ENCODE measurements at places on chromosomes 6 and 20. TPM values are rescaled to one million over a fixed set of nuclear protein-coding genes. Genes with fewer than 3 reads are reported as not detected.

- no peak for DNase-seq
Observed at GRCh38 chr6:116364321-116364720, 6.4 kb upstream of the DSE start.

DNA sequence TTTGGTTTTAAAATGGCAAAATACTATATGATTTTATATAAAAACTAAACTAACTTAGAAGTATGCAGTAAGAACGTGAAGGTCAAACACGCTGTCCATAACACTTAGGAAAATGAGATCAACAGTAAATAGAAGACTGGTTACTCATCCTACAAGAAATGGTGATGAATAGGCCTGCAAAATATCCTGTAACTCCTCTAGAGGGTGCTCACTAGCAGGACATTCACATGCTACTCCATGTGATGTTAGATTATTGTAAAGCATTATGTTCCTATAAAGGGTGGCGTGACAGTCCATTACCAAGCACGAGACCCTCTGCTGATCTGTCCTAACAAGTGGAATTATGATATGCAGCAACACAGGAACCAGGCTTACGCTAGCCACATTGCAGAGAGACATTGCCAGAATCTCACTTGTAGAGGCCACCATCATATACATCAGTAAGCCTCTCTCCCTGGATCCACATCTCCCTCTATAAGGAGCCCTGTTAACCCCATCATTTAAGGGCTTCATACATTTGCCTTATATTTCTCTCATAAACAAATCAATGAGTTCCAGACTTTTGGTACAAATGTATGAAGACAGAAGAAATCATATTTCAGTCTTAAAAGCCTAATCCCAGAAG, 18.0 kb upstream of the DEFB129 start:
- DNase-seq, result no peak

GRCh38 chr6:72820153-72820552, 198.3 kb downstream of the KCNQ5 start:
- DNase-seq, result no peak

DNA sequence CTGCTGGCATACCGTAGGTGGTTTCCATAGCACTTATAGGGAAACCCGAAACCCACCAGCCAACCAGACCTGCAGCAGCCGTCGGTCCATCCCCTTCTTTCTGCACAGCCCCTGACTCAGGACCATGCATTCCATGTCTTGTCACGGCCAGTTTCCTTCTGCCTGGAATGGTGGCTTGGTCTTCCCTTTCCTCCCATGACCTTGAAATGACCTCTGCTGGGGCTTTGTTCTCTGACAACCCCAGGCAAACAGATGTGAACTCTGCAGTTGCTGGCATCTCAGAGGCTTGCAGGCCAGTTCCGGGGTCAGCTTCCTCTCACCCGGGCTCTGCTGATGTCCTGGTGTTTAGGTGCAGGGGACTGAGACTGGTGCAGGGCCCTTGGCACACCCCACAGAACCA, 250.8 kb downstream of the SMOC2 start:
- DNase-seq, result no peak

DNA sequence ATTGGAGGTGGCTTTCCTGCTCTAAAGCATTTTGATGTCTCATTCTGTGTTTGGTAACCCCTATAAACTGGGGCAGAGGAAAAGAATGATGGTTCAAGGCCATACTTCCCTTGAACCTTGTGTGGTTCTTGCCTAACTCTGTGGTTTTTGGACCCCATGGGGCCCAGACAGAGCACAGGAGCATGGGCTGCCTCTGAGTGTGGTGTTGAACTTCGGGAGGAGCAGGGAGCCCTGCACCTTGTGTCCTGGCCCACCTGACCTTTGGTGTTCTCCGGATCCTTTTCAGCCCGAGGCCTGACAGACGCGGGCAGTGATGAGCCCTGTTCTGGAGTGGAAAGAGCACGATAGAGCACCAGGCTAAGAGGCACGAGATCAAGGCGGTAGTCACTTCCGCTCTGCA, 18.8 kb downstream of the TMEM74B start:
- no peak for DNase-seq

DNA sequence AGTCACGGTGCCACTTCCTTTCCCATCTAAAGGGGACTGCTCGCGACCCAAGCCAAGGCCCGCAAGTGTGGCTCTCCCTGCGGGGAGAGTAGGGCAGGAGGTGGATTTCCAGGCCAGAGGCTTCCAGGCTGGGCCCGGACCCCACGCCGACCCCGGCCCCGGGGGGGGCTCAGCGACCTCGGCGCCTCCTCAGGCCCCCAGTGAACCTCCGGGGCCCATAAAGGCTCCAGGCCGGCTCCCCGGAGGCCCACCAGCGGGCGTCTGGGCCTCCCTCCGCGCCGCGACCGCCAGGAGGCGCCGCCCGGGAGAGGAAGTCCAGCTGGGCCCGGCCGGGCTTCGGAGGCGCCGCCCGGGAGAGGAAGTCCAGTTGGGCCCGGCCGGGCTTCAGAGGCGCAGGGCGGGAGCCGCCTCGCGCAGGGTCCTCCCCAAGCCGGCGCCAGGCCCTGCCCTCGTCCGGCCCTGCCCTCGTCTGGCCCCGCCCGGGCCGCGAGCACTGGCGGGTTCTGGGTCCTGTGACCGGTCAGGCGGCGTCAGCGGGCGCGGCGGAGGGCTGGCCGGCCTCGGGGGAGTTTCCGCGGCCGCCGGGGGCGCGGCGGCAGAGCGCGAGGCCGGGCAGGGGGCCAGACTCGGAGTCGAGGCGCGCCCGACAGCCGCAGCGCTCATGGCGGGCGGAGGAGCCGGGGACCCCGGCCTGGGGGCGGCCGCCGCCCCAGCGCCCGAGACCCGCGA, at the start of gene RAB32:
Gene RAB32, plus strand, starts transcription at position 623 of the 729 bp plus-strand sequence. Its CDS starts 39 bp downstream, at position 662.
- DNase-seq, result peak; percentile 68

KCNQ5 gene
- total RNA-seq, result 1.5 TPM

DNA sequence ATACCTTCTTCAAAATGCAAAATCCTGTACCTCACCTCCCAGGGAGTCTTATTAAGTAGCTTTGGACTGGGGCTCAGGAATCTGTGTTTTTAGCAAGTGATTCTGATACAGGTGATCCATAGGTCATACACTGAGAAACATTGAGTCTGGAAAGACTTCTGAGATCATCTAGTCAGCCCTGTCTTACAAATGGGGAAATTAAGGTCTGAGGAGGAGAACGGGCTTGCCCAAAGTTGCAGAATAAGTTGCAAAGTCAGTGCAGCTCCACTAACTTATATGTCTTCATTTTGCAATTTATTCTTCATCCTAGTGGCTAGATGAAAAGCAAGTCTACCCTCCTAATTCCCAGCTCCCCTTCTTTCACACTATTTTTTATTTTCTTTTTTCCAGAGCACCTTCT, 28.9 kb downstream of the KCNS1 start:
- DNase-seq, result no peak

GRCh38 chr20:24863356-24863755, 85.7 kb upstream of the CST7 start:
- no peak for DNase-seq

DNA sequence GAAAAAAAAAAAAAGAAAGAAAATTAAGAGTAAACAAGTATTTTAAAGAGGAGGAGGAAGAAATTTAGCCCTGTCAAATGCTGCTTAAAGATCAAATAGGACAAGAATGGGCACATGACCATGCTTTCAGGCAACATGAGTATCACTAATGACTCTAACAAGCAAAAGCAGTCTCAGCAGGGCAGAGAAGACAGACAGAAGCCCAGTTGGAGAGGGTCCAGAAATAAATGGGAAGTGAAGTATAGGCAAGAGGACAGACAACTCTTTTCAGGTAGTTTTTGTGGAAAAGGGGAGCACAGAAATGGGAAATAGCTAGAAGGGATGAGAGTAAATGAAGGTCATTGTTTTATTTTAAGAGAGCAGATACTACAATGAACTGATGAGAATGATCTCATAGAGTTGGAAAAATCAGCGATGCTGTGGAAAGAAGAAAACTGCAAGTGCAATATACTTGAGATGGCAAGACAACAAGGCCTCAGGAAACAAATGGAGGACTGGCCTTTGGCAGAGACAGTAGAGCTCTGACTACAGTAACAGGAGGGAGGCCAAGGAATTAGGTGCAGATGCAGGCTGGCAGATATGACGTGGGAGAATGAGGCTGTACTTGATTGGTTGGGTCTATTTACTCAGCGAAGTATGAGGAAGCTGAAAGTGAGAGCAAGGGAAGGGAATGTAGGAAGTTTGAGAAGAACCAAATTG, 40.3 kb downstream of the KIF6 start:
- no peak for DNase-seq

LINC00237 gene
- total RNA-seq, result not detected

UBD gene
- not detected for total RNA-seq

All from neural crest cell (in vitro differentiated cells).